ENCODE measurements at places on chromosomes 3 and 15.
A peak's percentile ranks its signal among the peaks of the same experiment; 100 is the strongest.

GRCh38 chr3:127544192-127544802, 46.2 kb downstream of the TPRA1 start:
- peak; percentile 30 for DNase-seq

DNA sequence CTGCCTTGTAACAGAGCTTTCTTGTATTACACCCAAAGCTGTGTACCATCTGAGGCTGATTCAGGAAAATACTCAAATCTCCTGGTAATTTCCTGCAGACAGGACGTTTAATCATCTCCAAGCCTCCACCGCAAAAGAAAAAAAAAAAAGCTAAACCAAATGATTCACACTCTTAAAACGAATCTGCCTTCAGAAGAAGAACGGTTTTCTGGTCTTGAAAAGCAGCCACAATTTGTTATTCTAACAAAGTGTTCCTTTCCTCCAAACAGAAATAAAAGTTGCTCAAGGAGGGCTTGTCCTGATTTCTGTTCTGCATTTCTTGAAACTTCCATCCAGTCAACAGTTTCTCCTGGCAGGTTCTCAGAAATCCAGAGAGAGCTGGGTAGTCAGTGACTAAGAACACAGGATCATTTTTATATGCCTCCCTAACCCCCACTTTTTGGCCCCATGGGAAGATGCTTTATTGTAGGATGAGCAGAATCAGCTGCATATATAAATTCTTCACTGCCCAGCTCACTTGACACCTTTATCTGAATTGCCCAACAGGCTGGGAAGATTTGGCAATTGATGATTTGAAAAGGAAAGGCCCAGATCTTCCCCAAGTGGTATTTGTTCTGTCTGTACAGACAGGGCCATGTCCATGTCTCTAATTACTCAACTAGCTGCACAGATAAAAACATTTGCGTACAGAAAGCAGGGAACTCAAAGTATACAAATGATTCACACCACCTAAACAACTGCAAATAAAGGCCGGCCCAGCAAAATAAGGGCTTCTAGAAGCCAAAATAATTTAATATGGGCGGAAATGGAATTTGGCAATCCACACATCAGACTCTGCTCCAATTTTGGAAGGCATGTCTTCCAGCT, 41.0 kb upstream of the PRICKLE2 start:
- peak; percentile 83 for DNase-seq

- DNase-seq = no peak
Measured at GRCh38 chr3:557972-558371, 361.4 kb downstream of the CHL1 start.

DNA sequence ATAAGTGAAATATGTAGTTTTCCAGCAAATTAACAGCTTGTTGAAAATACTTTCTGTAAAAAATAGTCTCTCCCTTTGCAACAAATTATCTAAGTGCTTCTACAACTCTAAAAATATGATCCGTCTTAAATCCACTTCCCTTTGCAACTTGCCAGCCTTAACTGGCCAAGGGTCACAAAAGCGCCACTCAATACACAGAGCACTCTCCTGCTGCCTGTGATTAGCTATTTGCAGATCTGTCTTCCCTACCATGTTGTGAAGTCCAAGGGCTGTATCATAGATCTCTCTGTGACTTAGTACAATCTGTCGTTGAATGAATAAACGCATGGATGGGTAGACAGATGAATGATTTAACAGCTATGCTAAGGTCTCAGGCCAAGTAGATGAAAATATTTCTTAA, 76.2 kb downstream of the ITGB5 start:
- no peak for DNase-seq

DNA sequence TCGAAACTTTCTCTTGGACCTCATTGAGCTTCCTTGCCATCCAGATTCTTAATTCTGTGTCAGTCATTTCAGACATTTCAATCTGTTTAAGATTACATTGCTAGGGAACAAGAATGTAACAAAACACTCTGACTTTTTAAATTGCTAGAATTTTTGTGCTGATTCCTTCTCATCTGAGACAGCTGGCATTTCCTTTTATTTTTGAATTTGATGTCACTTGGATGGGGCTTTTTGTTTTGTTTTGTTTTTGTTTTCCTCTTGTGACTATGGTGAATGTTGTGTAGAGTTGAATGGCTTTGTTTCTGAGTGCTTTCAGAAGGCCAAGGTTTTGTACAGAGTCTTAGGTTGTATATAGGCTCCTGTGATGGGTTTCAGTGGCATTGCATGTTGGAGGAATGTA, 1129.3 kb downstream of the NAALADL2 start:
- no peak for DNase-seq

DNA sequence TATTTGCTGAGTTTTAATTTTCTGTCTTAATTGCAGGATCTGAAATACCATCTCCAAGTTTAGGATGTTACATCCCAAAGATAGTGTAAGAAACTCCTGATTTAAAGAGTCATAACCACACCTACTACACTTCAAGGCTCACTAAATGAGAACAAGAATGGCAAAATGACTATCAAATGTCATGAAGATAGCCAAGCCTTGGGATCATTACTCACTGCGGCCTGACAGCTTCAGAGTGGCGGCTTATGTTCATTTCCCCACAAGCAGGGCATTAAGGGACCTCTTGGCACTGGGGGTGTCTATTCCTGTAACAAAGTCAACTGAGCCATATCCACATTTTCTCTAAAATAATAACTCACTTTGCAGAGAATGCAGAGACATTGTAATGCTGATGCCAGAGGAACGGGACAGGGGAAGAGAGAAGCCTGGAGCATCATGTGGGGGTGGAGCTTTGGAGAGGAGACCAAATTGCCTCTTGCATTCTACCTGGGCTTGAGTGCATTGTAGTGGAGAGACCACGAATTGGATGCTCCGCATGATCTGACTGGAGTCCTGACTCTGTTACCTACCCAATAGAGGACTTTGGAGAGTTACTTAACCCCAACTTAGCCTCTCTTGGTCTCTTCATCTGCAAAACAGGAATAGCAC, 219.2 kb downstream of the OPA1 start:
- DNase-seq = no peak

DNA sequence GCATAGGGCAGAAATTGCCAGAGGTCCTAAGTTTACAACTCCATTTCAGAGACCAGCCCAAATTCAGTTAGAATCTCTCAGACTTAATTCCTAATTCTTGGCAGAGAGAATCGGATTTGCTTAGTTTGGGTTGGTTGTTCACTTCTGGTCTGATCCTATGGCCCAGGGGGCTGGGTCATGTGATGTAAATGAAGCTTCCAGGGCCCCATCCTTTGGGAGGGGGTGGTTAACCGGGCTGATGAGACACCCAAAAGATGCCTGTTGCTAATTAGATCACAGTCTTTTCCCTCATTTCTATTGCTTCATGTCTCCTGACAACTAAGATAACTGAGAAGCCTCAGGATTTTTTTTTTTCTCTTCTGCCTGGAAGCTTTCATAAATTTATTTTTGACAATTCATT, 11.1 kb upstream of the ZNF620 start:
- DNase-seq = no peak

- no peak for DNase-seq
Measured at GRCh38 chr3:137201066-137201465, 243.3 kb downstream of the IL20RB start.

DNA sequence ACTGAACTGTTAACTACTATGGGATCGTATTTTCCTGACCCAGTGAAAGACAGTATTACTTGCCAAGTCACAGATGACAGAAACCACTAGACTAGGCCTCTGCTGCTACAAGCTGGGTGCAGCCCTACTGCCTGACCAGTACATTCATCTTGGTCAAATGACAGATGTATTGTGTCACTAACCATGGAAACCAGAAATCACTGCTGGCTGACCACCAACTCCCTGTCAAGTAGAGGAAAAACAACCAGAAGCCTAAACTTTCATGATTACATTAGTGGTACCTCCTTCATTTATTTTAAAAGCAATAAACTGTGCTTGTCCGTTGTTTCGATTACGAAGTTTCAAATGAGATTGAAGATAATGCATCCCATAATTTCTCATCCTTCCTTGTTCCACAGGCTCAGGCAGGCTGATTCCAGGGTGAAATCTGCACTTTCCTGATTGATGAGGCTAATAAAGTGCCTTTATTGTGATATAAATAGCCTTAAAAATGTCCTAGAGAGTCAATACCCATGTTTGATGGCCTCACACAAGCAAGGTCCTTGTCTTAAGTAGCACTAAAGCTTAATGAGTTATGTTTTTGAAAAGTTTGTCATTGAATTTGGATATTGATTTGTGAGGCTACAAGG, 309.7 kb downstream of the LSAMP start:
- DNase-seq = no peak

DNA sequence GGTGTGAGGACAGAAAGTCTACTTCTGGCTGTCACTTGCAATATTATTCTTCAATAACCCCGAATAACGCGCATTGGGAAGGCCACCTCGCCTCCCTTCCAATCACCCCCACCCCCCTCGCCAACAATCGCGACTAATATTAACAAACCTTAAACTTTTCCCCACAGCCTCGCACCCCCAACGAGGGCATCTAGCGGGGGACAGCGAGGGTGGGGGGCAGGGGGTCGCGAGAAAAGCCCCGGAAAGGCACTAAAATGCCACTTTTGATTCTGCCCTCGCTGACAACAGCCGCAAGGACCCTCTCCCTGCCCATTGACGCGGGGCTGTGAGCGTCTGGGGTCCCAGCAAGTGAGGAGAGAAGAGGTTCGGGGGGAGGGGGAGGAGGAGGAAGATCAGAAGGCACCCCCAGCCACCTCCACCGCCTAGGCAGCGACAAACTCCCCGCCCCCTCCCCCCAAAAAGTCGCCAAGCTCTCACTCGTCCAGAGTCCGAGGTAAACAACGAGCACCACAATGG, 868 bp downstream of the SATB1 start:
- no peak for DNase-seq

DNA sequence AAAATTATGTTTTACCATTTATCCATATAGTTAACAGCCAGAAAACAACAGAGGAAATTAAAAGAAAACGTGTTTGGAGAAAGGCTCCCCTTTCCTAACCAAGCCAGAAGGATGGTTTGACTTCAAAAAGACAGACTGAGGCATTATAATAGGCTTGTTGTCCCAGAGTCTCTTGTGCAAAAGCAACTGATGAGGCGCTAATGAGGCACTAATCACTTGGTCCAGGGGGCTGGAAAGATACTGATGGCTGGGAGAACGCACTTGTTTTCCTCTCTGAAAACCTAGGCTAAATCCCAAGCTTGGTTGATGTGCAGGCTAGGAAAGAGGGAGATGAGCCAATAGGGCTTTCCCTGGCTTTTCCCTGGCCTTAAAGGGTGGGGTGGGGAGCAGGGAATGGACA, 389.6 kb downstream of the NTRK3 start:
- no peak for DNase-seq

GRCh38 chr15:31274496-31275330, 51.9 kb upstream of the KLF13 start:
- DNase-seq = no peak

GRCh38 chr3:161264852-161265251, 43.7 kb downstream of the NMD3 start:
- DNase-seq = no peak

DNA sequence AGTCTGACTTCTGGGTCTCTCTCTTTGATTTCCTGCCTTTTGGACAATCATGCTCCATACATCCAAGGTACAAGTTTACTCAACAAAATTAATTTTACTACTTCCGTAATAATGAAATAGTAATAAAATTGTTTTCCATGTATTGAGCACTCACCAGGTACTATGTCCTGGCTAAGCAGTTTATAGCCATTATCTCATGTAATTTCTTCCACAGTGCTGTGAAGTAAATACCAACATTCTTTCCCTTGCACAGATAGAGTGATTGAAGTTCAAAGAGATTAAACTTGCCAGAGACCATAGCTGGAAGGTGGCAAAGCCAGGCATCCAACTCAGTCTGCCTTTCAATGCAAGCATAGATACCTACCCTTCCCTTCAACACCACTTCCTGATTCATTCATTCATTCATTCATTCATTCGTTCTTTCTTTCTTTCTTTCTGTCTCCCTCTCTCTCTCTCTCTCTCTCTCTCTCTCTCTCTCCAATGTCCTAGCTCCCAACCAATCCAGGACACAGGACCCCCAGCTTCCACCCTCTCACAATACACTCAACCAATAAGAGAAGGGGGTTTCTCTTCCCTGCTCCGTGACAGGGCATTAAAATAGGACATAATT, 12.4 kb downstream of the THRB start:
- no peak for DNase-seq

GRCh38 chr15:74807282-74807681, 5.4 kb upstream of the LMAN1L start:
- DNase-seq = no peak

DNA sequence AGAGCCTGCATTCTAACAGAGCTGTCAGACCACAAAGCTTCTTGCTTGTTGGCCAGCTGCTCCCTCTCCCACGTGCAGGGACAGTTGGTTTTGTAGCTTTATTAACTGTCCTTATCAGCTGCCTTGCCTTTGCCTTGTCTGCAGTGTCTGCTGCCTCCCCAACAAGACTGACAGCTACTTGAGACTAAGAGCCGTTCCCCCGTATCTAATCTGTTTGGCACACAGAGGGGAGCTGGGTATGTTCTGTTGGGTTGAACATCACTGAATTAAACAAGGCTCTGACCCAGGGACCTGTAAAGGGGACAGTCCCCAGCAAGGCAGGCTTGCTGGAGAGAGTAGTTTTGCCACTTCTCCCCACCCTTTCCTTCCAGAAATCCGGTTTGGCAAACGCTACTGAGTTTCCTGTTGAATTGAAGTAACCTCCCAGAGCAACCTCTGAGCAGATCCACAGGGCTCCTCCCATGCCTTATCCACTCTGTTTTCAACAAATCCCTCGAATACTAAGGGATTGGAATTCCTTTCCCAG, 116.1 kb downstream of the ANP32A start:
- DNase-seq = no peak

DNA sequence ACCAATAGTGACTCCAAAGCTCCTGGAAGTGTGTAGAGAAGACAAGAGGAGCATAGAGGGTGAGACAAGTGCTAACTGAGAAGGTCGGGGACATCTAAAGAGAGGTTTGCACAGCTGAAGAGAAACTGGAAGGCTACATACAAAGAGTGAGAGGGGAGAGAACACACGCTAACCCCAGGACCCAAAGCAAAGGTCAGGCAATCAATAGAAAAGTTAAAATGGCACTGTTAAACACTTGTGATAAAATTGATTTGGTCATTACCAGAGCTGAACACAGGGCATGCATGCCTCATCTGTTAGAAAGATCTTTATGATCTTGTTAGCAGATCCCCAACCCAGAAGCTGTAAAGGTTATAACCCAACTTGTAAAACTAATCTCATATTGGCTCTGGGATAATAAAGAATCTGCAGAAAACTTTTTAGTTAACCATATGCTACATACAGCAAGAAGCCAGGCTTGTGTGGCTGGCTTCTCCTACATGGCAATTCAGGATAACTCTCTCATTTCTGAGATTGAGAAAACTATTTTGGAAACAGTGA, 212.6 kb upstream of the ICE2 start:
- no peak for DNase-seq
